ENCODE measurements at places on chromosomes 11 and 22. TPM values are rescaled to one million over a fixed set of nuclear protein-coding genes. Genes with fewer than 3 reads are reported as not detected.

DNA sequence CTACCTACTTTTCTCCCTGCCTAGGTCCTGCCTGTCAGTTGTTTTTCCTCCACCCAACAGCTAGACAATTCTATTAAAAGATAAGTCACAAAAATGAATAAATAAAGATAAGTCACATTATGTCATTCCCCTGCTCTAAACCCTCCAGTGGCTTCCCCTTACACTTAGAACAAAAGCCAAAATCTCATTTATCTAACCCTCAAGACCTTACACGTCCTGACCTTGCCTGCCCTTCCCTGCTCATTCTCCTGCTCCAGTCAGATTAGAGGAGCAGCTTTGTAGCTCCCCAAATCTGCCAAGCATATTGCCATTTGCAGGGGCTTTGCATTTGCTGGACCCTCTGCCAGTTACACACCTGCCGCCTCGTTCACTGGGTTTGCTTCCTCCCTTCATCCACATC, 16.7 kb downstream of the KREMEN1 start:
- DNase-seq, result no peak

DNA sequence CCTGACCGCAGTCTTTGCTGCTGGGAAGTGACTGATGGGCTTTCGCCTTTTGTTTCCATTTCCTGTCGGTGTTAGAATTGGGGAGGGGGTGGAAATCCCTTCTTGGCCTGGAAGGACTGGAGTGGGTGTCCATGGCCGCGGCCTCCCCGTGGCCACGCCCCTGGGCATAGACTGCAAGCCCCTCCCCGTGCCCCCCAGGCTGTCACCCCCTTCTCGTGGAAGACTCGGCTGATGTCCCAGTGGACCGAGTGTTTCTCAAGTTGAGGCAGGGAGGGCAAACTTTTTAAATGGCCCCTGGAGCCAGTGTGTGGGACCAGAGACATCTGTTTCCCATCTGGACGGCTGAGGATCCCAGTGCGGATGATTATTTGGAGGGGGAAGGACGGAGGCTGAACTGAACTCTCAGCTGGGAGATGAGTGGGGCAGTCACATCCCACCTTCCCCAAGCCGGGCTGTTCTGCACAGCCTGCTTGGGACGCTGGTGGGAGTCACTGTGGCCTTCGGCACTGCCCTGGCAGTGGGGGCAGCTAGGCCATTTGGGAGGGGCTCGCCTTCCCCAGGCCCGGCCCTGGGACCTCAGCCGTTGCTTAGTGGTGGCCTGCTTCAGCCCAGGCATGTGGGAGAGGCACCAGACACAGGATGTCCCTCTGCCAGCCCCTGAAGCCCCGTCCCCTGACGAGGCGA, 1.6 kb downstream of the CD81 start:
- DNase-seq, result no peak

DNA sequence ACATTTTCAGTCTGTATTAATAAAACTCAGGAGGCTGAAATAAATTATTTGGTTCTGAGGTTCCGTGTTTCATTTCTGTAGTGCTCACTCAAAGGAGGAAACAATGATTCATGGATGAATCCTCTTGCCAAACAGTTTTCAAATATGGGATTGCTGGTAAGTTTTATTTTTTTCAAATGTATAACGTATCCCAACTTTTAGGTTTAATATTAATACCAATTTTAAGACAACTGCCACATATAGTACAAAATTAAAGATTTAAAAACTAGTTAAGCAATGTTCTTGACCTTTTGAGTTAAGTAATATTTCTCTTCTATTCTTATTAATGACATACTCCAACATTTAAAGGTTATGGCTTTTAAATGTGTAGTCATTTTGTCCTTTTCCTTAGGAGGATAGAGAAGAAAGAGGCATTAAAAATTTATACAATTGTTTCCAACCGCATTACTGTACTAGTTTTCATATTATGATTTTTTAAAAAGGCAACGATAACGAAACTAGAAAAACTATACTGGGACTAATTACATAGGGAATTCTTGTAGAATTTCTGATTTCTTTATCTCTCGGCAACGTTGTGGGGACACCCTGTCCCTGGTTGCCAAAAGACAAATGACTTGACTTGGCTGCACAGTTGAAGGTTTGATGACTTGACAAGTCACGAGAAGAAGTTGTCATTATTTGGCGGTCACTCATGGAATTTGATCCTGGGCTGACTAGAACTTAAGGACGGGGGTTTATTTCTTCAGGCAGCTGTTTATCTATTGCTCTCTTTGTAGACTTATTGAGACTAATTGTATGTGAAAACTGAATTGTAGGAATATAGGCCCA, 69.1 kb upstream of the ADSL start:
- no peak for DNase-seq

- no peak for DNase-seq
Measured at GRCh38 chr22:34225278-34225677, 305.0 kb upstream of the LARGE1 start.

DNA sequence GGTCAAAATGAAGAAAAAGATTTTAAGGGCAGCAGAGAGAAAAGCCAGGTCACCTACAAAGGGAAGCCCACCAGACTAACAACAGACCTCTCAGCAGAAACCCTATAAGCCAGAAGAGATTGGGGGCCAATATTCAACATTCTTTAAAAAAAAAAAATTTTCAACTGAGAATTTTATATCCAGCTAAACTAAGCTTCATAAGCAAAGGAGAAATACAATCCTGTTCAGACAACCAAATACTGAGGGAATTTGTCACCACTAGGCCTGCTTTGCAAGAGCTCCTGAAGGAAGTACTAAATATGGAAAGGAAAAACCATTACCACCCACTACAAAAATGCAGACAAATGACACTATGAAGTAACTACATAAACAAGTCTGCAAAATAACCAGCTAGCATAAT, 13.1 kb downstream of the PATE4 start:
- DNase-seq, result no peak

- DNase-seq, result no peak
Measured at GRCh38 chr11:123145661-123146060, 49.4 kb downstream of the CLMP start.

DNA sequence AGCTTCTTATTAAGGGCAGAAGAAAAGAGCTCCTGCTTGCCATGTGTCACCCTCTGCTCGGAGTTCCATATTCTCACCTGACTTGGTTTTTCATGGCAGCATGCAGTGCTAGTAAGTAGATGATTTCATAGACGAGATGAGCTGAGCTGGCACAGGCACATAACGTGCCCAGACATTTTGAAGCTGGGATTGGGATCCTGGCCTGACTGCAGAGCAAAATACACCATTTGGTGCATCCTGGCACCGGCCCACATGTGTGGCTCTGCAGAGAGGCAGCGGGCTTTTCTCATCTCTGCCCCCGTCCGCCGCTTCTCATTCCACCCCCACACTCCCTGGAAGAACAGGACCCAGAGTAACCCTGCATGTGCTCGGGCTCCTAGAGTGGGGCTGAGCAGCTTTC, 24.8 kb downstream of the FAM118A start:
- DNase-seq, result no peak

DNA sequence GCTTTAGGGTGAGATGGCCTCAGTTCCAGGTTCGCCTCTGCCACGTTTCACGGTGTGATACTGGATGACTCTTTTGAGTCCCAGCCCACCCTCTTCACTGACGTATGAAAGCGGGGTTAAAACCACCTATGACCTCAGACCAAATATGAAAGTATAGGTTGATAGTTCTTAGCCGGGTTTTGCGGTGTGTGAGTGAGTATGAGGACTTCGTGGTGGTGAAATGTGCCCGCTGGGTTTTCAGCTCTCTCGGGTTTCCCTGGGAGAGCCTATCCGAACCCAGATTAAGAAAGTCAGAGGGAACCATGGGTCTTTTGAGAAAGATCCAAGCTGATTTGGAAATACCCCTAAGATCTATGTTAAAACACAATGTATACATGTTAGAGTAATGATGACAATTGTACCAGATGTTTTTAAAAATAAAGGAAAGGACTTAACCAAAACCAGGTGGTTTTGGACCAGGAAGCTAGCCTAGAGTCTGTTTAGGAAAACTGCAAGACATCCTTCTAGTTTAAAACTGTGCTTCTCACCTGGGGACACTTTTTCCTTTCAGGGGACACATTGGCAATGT, 25.8 kb upstream of the ST3GAL4 start:
- DNase-seq, result no peak

- no peak for DNase-seq
Measured at GRCh38 chr11:66718320-66718971, 10.6 kb downstream of the SPTBN2 start.

GRCh38 chr11:116975661-116976060, 122.6 kb downstream of the SIK3 start:
- DNase-seq, result no peak

- DNase-seq, result peak; percentile 2
Measured at GRCh38 chr11:37264783-37265182, 666.7 kb upstream of the RAG2 start.

DNA sequence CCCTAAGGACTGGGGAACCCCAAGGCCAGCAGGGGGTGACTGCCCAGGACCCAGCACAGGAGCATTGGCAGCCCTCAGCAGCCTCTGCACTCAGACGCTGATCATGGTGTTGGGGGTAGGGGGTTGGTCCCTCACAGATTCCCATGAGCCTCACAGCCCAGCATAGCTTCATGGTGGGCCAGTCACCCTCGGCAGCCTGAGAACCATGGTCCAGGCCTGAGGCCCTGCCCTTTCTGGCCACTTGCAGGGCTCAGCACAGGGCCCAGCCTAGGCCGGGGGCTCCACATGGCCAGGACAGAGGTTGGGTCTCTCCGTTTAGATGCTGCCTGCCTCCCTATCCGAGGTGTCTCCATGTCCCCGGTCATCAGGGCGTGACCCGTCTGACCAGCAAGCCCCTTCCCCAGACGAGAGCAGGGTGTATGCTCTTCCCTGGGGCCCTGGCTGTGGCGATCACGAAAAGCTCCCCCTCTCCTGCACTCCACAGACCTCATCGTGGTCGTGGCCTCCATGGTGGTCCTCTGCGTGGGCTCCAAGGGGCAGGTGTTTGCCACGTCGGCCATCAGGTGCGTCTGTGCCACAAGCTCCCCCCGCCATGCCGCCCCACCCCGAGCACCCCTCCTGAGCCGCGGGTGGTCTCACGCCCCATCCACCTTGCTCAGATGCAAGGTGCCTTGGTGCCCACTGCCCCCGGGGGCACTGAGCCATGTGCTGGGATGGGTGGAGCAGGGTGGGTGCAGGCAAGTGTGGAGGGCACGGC, 126.2 kb downstream of the KCNQ1 start:
- DNase-seq, result no peak

DNA sequence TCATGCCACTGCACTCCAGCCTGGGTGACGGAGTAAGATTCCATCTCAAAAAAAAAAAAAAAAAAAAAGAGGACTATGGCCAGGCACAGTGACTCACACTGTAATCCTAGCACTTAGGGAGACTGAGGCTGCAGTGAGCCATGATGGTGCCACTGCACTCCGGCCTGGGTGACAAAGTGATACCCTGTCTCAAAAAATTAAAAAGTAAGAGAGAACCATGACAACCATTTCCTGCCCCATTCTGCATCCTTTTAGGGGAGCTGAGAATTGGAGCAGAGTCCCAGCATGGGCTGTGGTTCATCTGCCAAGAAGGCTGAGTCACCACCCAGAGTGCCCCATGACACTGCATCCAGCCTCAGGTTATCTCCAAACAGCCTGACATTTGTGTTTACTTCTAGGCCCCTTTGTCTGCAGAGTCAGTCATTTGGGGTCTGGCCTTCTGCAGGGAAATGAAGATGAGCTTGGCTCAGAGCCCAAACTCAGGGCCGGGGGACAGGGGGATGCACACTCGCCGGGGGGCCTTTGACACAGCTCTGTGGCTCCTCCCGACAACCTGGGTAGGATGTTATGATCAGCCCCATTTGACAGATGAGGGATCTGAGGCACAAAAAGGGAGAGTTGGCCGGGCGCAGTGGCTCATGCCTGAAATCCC, 4.7 kb downstream of the CSDC2 start:
- DNase-seq, result no peak

DNA sequence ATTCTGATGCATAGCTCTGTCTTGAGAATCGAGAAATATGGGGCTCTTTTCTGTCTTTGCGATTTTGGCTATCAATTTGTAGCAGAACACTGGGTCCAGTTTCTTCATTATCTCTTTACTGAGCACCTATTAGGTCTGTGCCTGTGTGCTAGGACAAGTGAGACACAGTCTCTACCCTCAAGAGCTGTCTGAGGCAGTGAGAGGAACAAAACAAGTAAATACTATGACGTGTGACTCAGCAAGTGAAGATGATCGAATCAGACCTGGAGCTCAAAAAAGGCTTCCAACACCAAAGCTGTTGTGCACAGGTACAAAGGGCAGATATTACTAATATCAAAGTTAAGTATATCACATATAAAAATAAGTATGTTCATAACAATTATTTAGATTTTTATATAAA, 52.4 kb downstream of the LGR4 start:
- DNase-seq, result no peak

DNA sequence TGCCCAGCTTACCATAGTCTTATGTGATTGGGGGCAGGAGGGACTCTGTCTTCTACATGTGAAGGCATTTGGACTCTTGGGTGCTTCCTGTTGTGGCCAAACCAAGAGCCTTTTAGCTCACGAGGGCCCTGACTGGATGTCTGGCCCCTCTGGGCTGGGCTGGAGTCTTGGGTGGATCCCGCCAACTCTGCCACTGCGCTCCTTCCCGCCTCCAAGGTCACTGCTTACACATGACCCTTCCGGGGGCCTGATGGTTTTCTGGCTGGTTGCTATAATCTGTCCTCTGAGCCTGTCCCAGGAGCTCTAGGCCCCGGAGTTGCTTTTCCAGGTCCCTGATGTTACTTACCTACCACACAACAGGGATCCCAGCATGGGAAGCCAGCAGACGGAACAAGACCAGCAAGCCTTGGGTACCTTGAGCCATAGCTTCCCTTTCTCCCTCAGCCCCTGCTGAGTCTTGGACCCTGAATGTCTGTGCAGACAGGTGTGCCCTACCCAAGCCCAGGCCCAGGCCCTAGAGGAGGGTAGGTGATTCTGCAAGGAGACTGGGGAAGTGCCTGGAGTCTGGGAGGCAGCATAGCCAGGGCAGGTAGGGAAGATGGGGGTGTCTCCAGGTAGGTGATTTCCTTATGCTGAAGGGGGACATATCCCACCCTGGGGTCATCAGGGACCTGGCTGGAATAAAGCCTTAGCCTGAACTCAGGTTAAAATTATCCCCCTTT, 100.3 kb downstream of the TSPAN18 start:
- no peak for DNase-seq

DNA sequence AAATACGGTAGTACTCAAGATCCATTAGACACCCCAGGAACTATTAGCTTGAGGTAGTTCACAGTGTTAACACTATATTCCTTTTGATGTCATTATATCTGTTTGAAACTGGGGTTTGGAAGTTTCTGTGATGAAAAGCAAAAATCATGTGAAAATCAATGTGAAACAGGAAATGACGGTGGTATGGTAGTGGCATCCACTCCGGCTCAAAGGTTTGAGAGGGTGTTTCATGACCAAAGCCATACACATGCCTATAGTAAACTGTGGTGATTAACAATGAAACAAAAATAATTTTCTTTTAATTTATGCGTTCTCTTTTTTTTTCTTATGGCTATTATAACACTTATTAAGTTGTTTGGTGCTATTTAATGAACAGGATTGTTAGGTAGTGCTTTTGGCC, 10.9 kb downstream of the RAB38 start:
- DNase-seq, result no peak

GRCh38 chr11:11157185-11157584, 195.9 kb downstream of the CSNK2A3 start:
- no peak for DNase-seq

- DNase-seq, result peak; percentile 42
Measured at GRCh38 chr11:33830903-33831648, 56.8 kb upstream of the FBXO3 start.

Gene GAL3ST3
- total RNA-seq, result 0.96 TPM

Gene SYCE3
- total RNA-seq, result 0.71 TPM

Gene C11orf16
- total RNA-seq, result not detected

Gene POU2AF1
- not detected for total RNA-seq

Gene TREH
- not detected for total RNA-seq

Gene BRSK2
- total RNA-seq, result 0.75 TPM

Gene ESAM
- total RNA-seq, result 10.4 TPM

Gene CLDN5
- 1.7 TPM for total RNA-seq

Gene FGF19
- total RNA-seq, result not detected

Gene CCDC188
- 0.55 TPM for total RNA-seq

All from kidney epithelial cell (primary cell).